ENCODE measurements at places on chromosomes 6 and 20.

GRCh38 chr6:55882718-55883569 is 7.6 kb upstream of the BMP5 start:
- no peaks in the 10 kb centered on the region for H3K36me3 ChIP-seq
- H3K27me3 ChIP-seq = peaks cover 5% of the 10 kb centered on the region
- H3K4me1 ChIP-seq = peaks cover 18% of the 10 kb centered on the region
- H3K4me3 ChIP-seq = no peak overlapping the region

- no peaks in the 10 kb centered on the region for H3K36me3 ChIP-seq
- H3K4me3 ChIP-seq = no peak overlapping the region
- H3K27ac ChIP-seq = peak overlapping the region; percentile 56
Observed at GRCh38 chr6:116221067-116221466, 32.8 kb downstream of the TSPYL4 start.

DNA sequence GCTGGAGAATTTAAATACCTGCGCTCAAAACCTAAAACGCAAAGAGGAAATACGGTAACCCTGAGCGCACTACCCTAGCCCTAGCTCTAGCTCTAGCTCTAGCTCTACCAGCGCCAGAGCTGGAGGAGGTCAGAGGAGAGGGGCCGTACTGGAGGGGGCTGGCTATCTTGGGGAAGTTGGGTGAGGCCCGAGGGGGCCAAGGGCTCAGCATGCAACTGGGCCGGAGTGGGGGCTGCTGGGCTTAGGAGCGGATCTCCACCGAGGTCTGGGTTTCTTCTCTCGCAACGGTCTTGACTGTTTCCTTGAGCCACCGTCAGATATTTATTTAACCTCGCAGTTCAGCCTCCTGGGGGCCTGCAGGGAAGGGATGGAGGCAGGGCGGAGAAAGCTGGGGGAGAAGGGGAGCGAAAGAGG is 91.0 kb downstream of the NCR2 start:
- H3K36me3 ChIP-seq = no peaks in the 10 kb centered on the region
- no peak overlapping the region for H3K4me3 ChIP-seq
- DNase-seq = no peak
- H3K27me3 ChIP-seq = peaks cover 13% of the 10 kb centered on the region

DNA sequence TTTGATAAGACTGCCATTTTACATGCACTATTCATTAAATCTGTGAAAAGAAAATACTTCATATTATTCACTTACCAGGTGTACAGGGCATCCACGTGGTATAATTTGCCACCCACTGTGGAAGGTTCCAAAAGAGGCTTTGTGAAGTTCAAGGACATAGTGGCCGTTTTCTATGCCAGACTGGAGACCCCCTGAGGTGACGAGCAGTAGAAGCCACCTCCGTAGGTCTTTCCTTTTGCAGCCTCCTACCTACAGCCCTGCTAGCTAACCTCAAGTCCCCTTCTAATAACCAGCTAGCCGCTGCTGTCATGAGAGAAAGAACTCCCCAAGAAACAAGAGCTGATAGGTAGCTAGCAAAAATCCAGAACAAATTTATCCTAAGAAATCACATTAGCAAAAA is 110.5 kb downstream of the ARHGAP18 start:
- H3K27me3 ChIP-seq = no peaks in the 10 kb centered on the region
- H3K4me1 ChIP-seq = peaks cover 6% of the 10 kb centered on the region
- no peak overlapping the region for H3K4me3 ChIP-seq
- no peak overlapping the region for H3K27ac ChIP-seq
- H3K36me3 ChIP-seq = peaks cover 13% of the 10 kb centered on the region

- no peaks in the 10 kb centered on the region for H3K27me3 ChIP-seq
- DNase-seq = no peak
- no peak overlapping the region for H3K27ac ChIP-seq
- no peak overlapping the region for H3K4me3 ChIP-seq
- peaks cover 8% of the 10 kb centered on the region for H3K36me3 ChIP-seq
- H3K4me1 ChIP-seq = no peaks in the 10 kb centered on the region
Observed at GRCh38 chr6:165184192-165184979, 125.0 kb downstream of the C6orf118 start.

- H3K4me3 ChIP-seq = no peak overlapping the region
- H3K27ac ChIP-seq = no peak overlapping the region
- no peaks in the 10 kb centered on the region for H3K36me3 ChIP-seq
- H3K4me1 ChIP-seq = peaks cover 29% of the 10 kb centered on the region
- no peak for DNase-seq
Observed at GRCh38 chr6:4880363-4880762, 104.2 kb downstream of the CDYL start.

DNA sequence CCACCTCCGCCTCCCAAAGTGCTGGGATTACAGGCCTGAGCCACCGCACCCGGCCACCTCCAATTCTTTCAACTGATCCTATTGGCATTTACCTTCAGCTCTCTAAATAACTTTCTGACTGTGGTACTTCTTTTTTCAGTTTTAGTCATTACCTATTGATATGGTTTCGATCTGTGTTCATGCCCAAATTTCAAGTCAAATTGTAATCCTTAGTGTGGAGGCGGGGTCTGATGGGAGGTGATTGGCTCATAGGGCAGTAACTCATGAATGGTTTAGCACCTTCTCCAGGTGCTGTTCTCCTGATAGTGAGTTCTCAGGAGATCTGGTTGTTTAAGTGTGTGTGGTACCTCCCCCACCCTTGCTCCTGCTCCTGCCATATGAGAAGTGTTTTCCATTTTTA is 140.9 kb downstream of the LPA start:
- H3K4me1 ChIP-seq = peaks cover 11% of the 10 kb centered on the region
- H3K27me3 ChIP-seq = no peaks in the 10 kb centered on the region
- no peak overlapping the region for H3K27ac ChIP-seq
- H3K4me3 ChIP-seq = no peak overlapping the region
- DNase-seq = no peak
- no peaks in the 10 kb centered on the region for H3K36me3 ChIP-seq

GRCh38 chr20:52076164-52076563 is 115.4 kb downstream of the ZFP64 start:
- H3K27ac ChIP-seq = no peak overlapping the region
- peaks cover 18% of the 10 kb centered on the region for H3K36me3 ChIP-seq
- no peak for DNase-seq
- peaks cover 6% of the 10 kb centered on the region for H3K4me1 ChIP-seq
- no peak overlapping the region for H3K4me3 ChIP-seq

GRCh38 chr6:167396659-167397490 is 72.0 kb downstream of the TTLL2 start:
- H3K4me3 ChIP-seq = no peak overlapping the region
- DNase-seq = no peak
- peaks cover 5% of the 10 kb centered on the region for H3K27me3 ChIP-seq
- no peaks in the 10 kb centered on the region for H3K4me1 ChIP-seq

DNA sequence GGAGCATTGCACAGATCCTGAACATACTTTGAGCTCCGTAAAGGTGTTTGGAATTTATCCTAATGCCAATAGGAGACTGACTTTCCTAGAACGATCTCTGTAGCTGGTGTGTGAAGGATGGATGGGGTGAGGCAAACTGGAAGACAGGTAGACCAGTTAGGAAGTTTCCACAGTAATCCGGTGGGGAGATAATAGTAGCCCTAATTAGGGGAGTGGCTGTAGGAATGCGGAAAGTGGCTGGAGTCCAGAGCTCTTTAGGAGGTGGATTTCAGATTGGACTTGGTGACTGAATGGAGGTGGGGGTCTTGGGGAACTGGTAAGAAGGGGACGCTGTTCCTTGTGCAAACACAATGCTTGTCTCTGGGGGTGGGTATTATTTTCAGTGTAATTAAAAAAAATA is 146.3 kb downstream of the SOX4 start:
- H3K4me1 ChIP-seq = peaks cover 36% of the 10 kb centered on the region
- H3K36me3 ChIP-seq = no peaks in the 10 kb centered on the region
- no peaks in the 10 kb centered on the region for H3K27me3 ChIP-seq
- no peak overlapping the region for H3K4me3 ChIP-seq
- H3K27ac ChIP-seq = no peak overlapping the region

GRCh38 chr20:986733-987355 is 15.3 kb downstream of the RSPO4 start:
- DNase-seq = no peak
- no peak overlapping the region for H3K27ac ChIP-seq
- no peaks in the 10 kb centered on the region for H3K4me1 ChIP-seq
- H3K27me3 ChIP-seq = peaks cover 20% of the 10 kb centered on the region
- no peak overlapping the region for H3K4me3 ChIP-seq

- H3K27me3 ChIP-seq = no peaks in the 10 kb centered on the region
- DNase-seq = no peak
- no peak overlapping the region for H3K4me3 ChIP-seq
- H3K36me3 ChIP-seq = peaks cover 33% of the 10 kb centered on the region
Observed at GRCh38 chr6:35876902-35877301, 44.0 kb downstream of the SRPK1 start.

- peaks cover 58% of the 10 kb centered on the region for H3K36me3 ChIP-seq
- H3K4me1 ChIP-seq = peaks cover 58% of the 10 kb centered on the region
- H3K27ac ChIP-seq = no peak overlapping the region
- no peak overlapping the region for H3K4me3 ChIP-seq
Observed at GRCh38 chr6:11223286-11223864, 9.1 kb downstream of the NEDD9 start.

DNA sequence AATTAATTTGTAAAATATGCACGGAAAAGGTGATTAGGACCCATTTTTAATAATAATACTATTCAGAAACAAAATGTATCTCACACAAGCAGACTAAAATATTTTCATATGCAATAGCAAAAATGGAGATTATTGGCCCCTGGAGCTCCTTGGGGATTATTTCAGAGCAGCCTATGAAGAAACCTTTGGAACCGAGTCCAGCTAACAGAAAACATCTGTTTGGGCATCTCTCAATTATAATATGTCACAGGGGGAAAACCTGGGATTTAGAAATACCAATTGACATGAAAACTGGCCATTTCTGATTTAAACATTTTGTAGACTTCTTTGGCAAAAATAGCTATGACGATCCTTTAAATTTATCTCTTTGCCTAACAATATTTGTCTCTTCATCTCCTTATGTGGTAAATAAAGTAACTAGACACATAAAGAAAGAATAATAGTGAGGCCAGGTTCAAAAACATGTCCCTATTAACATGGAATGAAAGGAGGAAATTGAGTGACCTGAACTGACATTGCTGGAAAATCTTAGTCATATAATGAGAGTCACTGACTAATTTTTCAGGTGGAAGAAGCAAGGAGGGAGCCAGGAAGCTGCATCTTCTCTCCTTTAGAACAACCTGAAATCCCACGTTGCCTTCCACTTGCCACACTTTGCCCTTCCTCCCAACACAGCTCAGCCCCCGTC is 199.0 kb downstream of the SOD2 start:
- H3K27ac ChIP-seq = no peak overlapping the region
- H3K4me3 ChIP-seq = no peak overlapping the region
- peaks cover 9% of the 10 kb centered on the region for H3K27me3 ChIP-seq
- peaks cover 4% of the 10 kb centered on the region for H3K36me3 ChIP-seq
- no peaks in the 10 kb centered on the region for H3K4me1 ChIP-seq

DNA sequence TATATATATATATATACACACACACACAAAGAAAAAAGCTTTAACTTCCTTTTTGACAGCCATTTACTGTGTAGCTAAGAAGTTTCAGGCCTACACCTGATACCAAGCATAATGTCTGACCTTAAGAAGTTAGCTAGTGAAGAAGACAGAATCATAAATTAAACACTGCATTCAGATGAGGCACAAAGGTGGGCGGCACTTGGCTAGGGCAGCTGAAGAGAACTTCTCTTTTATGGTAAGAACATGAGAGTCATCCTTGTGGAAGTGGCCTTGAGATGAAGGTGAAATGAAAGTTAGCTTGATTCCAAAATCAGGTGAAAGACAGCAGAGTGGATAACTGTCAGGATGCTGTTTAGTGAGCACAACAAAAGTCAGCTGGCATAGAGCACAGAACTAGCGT is 46.5 kb downstream of the HTR1B start:
- H3K4me3 ChIP-seq = no peak overlapping the region
- H3K27me3 ChIP-seq = no peaks in the 10 kb centered on the region
- DNase-seq = no peak

DNA sequence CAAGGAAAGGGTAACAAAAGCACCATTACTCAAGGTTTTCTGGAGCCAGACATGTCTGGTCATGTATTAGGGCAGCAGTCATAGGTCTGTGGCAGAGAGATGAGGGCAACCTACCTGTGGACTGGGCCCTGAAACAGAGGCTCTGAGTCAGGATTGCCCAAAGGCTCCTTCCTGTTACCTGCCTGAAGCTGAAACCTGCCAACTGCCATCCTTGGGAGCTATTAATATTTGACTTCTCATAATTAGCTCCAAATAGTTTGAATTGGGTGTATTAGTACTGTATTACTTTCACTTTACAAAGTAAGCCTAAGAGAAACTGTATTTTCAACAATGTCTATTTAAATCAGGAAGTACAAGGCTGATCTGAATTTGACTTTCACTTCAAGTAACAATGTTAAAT is 72.0 kb upstream of the TBX18 start:
- H3K36me3 ChIP-seq = no peaks in the 10 kb centered on the region
- peaks cover 5% of the 10 kb centered on the region for H3K27me3 ChIP-seq
- H3K27ac ChIP-seq = no peak overlapping the region
- no peak overlapping the region for H3K4me3 ChIP-seq
- DNase-seq = no peak
- H3K4me1 ChIP-seq = no peaks in the 10 kb centered on the region

- peaks cover 2% of the 10 kb centered on the region for H3K27me3 ChIP-seq
- peaks cover 52% of the 10 kb centered on the region for H3K36me3 ChIP-seq
- H3K4me1 ChIP-seq = no peaks in the 10 kb centered on the region
- H3K4me3 ChIP-seq = no peak overlapping the region
Observed at GRCh38 chr20:34479627-34480026, 36.6 kb upstream of the DYNLRB1 start.

DNA sequence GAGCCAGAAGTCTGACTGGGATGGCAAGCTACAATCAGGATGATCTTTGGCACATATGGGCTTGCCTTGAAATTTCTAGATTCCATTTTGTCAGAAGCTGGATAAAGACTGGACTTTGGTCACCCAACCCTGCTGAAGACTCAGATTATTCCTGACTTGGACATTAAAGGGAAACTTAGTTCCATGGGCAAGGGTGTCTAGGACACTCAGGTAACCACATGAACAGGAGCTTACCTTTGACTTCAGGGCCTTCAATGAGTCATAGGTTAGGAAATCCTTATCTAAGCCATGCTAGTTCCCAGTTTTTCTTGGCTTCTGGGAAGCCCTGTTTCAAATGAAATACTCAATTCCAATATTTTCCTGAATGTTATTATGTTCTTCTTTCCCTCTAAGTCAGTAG is 28.5 kb upstream of the IFNGR1 start:
- no peak overlapping the region for H3K4me3 ChIP-seq
- H3K27me3 ChIP-seq = no peaks in the 10 kb centered on the region
- no peak overlapping the region for H3K27ac ChIP-seq
- no peaks in the 10 kb centered on the region for H3K4me1 ChIP-seq
- H3K36me3 ChIP-seq = no peaks in the 10 kb centered on the region

- no peak overlapping the region for H3K27ac ChIP-seq
- peak; percentile 77 for DNase-seq
- no peaks in the 10 kb centered on the region for H3K36me3 ChIP-seq
- H3K4me3 ChIP-seq = no peak overlapping the region
- H3K4me1 ChIP-seq = peaks cover 29% of the 10 kb centered on the region
- peaks cover 2% of the 10 kb centered on the region for H3K27me3 ChIP-seq
Observed at GRCh38 chr6:35449287-35449881, 2.8 kb upstream of the FANCE start.

GRCh38 chr20:57398231-57398821 is 7.1 kb downstream of the RBM38 start:
- H3K4me1 ChIP-seq = peaks cover 8% of the 10 kb centered on the region
- no peaks in the 10 kb centered on the region for H3K27me3 ChIP-seq
- no peak overlapping the region for H3K4me3 ChIP-seq
- peaks cover 9% of the 10 kb centered on the region for H3K36me3 ChIP-seq
- no peak for DNase-seq

Measured in HFFc6 (cell line).